ENCODE measurements at places on chromosomes 3 and 15.

- H3K27me3 ChIP-seq, result no peaks in the 10 kb centered on the region
- no peaks in the 10 kb centered on the region for H3K4me1 ChIP-seq
- no peak overlapping the region for H3K4me3 ChIP-seq
- H3K36me3 ChIP-seq, result no peaks in the 10 kb centered on the region
- DNase-seq, result no peak
- no peak overlapping the region for H3K27ac ChIP-seq
Observed at GRCh38 chr3:159645874-159646273, 342.8 kb upstream of the IL12A start.

GRCh38 chr3:143594206-143594605 lies 254.1 kb downstream of the SLC9A9 start:
- no peaks in the 10 kb centered on the region for H3K36me3 ChIP-seq
- H3K4me1 ChIP-seq, result peaks cover 4% of the 10 kb centered on the region
- no peak for DNase-seq
- H3K27me3 ChIP-seq, result no peaks in the 10 kb centered on the region

- no peaks in the 10 kb centered on the region for H3K27me3 ChIP-seq
- H3K4me1 ChIP-seq, result no peaks in the 10 kb centered on the region
- DNase-seq, result no peak
Observed at GRCh38 chr3:101381809-101382208, 61.4 kb upstream of the IMPG2 start.

DNA sequence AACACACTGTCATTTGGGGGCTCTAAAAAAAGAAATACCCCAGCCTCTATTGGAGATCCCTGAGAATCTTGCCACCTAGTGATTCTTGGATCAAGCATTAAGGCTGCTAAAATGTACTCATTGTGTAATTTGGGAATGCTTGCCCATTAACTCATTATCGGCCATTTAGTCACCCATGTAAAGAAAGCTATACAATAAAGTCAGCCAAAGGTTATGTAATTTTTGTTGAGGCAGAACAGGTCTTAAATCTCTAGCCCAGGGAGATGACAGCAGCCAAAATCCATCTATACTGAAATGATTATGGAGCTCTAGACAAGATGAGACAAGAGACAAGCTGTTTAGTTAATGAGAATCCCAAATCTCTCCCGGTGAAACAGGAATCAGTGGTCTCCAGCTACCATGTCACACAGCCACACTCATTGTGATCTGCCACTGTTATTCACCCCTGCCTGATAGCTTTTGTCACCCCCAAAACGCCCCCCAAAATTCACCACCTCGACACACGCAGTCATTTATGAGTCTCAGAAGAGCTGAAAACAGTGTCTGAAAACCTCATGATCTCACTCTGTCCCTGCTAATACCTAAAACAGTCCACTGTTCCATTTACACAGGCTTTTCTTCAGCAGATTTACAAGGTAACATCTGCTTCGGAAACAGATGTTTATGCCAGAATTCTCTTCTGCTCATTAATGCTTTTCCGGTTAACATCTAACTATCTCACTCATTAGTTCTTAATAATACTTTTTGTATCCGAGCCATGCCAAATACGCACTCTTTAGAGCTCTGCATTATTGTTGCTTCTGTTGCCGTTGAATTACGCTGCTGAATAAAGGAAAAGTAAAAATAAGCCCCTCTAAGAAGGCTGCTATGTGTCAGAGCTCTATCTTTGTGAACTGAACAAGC lies 138.5 kb downstream of the RORA start:
- H3K27me3 ChIP-seq, result no peaks in the 10 kb centered on the region
- no peaks in the 10 kb centered on the region for H3K36me3 ChIP-seq
- no peaks in the 10 kb centered on the region for H3K4me1 ChIP-seq
- no peak overlapping the region for H3K27ac ChIP-seq
- H3K4me3 ChIP-seq, result no peak overlapping the region

- DNase-seq, result no peak
- H3K4me1 ChIP-seq, result peaks cover 11% of the 10 kb centered on the region
- H3K27me3 ChIP-seq, result no peaks in the 10 kb centered on the region
- H3K36me3 ChIP-seq, result peaks cover 7% of the 10 kb centered on the region
Observed at GRCh38 chr15:55319537-55320237, 665 bp downstream of the PIGB start.

GRCh38 chr3:196688349-196688748 lies 23.7 kb downstream of the CEP19 start:
- H3K27me3 ChIP-seq, result no peaks in the 10 kb centered on the region
- DNase-seq, result no peak
- no peak overlapping the region for H3K4me3 ChIP-seq
- H3K4me1 ChIP-seq, result peaks cover 9% of the 10 kb centered on the region

DNA sequence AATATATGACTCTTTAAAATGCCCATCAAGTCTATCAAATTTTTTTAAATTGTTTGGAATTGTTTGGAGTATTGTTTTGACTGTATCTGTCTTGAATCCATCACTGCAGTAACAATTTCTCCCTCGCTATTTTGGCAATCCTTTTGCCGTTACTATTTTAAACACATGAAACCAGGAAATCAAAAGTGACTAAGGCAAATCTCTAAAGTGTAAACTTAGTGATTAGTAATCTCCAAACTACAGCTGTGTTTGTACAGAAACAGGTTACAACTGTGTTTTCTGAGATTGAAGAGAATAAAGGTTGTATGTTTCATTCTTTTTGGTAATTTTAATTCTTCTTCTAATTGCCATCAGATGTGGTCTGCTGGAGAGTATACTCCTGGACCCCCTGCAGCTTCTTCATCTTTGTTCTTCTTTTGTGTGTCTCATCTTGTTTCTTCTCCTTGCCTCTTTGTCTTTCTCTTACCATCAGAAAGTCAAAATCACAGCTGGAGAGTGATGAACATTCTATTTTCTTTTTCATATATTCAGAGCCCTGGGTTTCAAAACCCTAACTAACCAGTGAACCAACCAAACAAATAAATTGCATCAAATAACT lies 465.4 kb downstream of the RBMS3 start:
- no peak for DNase-seq
- no peaks in the 10 kb centered on the region for H3K27me3 ChIP-seq
- peaks cover 6% of the 10 kb centered on the region for H3K4me1 ChIP-seq
- H3K36me3 ChIP-seq, result no peaks in the 10 kb centered on the region

DNA sequence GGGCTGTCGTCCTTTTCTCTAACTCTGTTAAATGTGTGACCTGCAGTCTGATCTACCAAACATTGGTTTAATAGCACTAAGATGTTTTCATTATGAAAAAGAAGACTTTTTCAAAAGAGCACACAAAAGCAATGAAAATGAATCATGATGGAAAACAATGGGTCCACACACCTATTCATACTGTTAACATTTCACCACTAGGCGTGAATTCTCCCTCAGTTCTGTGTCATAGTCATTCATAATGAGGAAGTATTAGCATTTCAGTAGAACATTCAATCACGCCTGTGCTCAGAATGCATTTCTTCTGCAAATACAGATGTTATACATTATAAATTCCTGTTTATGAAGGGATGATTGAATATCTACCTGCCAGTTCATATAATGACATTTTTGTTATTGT lies 35.9 kb downstream of the EIF4E3 start:
- H3K36me3 ChIP-seq, result no peaks in the 10 kb centered on the region
- H3K4me3 ChIP-seq, result no peak overlapping the region
- H3K4me1 ChIP-seq, result peaks cover 63% of the 10 kb centered on the region
- no peaks in the 10 kb centered on the region for H3K27me3 ChIP-seq
- H3K27ac ChIP-seq, result peak overlapping the region; percentile 96

DNA sequence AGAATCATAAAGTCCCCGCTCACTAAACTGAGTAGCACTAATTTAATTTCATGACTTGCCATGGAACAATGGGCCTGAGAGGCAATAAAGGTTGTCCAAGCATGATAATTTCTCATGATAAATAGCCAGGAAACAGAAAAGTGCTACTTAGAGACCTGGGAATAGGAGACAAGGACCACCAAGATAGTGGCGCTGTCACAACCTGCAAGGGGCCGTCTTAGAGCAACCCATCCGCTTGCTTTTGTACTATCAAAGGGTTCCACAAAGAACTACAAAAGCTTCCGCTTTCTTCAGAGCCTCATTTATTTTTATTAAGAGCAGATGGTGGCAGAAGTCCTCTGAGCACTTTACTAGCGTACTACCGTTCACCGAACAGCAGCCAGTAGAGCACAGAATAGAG lies 421.7 kb upstream of the GRM7 start:
- DNase-seq, result no peak
- H3K4me3 ChIP-seq, result no peak overlapping the region
- H3K4me1 ChIP-seq, result no peaks in the 10 kb centered on the region
- no peaks in the 10 kb centered on the region for H3K36me3 ChIP-seq

GRCh38 chr15:81776976-81777375 lies 268.8 kb downstream of the MEX3B start:
- H3K27me3 ChIP-seq, result peaks cover 2% of the 10 kb centered on the region
- H3K4me1 ChIP-seq, result no peaks in the 10 kb centered on the region
- no peak overlapping the region for H3K27ac ChIP-seq
- H3K4me3 ChIP-seq, result no peak overlapping the region
- no peaks in the 10 kb centered on the region for H3K36me3 ChIP-seq
- no peak for DNase-seq

GRCh38 chr3:16319307-16319706 lies 54.3 kb downstream of the OXNAD1 start:
- H3K4me1 ChIP-seq, result no peaks in the 10 kb centered on the region
- no peak overlapping the region for H3K27ac ChIP-seq
- H3K36me3 ChIP-seq, result peaks cover 17% of the 10 kb centered on the region
- no peak overlapping the region for H3K4me3 ChIP-seq

- H3K4me3 ChIP-seq, result no peak overlapping the region
- no peak for DNase-seq
- peaks cover 22% of the 10 kb centered on the region for H3K36me3 ChIP-seq
- no peaks in the 10 kb centered on the region for H3K4me1 ChIP-seq
- H3K27ac ChIP-seq, result no peak overlapping the region
- H3K27me3 ChIP-seq, result no peaks in the 10 kb centered on the region
Observed at GRCh38 chr3:62277450-62277849, 95.9 kb downstream of the FEZF2 start.

DNA sequence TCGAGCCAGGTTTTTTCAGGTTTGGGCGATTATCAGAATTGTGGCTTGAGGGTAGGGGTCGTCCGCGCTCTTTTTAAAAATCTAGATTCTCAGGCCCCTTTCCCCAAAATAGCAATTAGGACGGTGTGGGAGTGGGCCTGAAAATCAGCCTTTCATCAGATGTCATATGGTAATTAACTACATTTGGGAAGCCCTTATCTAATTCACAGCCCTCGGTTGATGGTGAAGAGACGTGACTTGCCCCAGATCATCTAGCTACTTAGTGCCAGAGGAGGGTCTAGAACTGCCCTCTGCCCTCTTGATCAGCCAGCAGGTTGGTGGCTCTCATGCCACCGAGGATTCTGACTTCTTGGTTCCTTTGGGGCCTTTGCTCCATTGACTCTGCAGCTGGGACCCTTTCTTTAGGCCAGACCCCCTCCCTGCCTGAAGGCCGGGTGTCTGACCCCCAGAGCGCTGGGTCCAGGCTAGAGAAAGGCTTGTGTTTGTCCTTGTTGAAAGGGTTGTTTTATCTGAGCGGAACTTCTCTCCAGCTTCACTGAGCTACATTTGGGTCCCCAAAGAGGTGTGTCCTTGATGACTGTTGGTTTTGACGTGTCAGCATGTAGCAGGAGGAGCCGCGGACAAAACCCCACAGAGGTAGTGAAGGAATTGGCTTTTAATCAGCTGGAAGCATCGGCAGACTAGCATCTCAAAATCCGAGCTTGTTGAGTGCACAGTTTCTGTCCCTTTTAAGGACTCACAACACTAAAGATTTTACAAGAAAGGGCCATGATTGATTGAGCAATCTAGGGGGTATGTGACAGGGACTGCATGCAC lies 857 bp downstream of the AEN start:
- peak overlapping the region; percentile 90 for H3K27ac ChIP-seq
- H3K4me1 ChIP-seq, result peaks cover 27% of the 10 kb centered on the region
- H3K27me3 ChIP-seq, result no peaks in the 10 kb centered on the region
- H3K36me3 ChIP-seq, result peaks cover 36% of the 10 kb centered on the region

- H3K27me3 ChIP-seq, result no peaks in the 10 kb centered on the region
- no peak overlapping the region for H3K4me3 ChIP-seq
- peaks cover 56% of the 10 kb centered on the region for H3K4me1 ChIP-seq
- peak overlapping the region; percentile 98 for H3K27ac ChIP-seq
- H3K36me3 ChIP-seq, result peaks cover 93% of the 10 kb centered on the region
Observed at GRCh38 chr15:90205886-90206285, 4.8 kb downstream of the SEMA4B start.

GRCh38 chr3:46096781-46097180 lies 69.5 kb upstream of the XCR1 start:
- no peak for DNase-seq
- no peak overlapping the region for H3K27ac ChIP-seq
- H3K27me3 ChIP-seq, result no peaks in the 10 kb centered on the region
- H3K4me1 ChIP-seq, result no peaks in the 10 kb centered on the region
- no peaks in the 10 kb centered on the region for H3K36me3 ChIP-seq
- no peak overlapping the region for H3K4me3 ChIP-seq

DNA sequence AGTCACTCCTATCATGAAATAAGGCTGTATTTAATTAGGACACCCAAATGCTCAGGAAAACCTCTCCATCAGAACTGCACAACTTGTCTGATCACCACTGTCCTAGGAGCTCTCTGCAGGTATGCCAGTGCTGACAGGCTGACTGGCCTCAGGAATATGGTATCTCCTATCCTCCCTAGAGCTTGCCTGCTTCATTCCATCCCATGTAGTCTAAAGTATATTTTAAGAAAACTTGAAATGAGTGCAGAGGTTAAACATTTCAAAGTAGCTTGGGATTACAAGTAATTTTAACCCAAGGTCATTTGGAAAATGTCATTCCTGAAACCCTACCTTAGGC lies 23.7 kb downstream of the FILIP1L start:
- H3K36me3 ChIP-seq, result no peaks in the 10 kb centered on the region
- no peak overlapping the region for H3K27ac ChIP-seq
- H3K27me3 ChIP-seq, result no peaks in the 10 kb centered on the region
- H3K4me3 ChIP-seq, result no peak overlapping the region
- no peaks in the 10 kb centered on the region for H3K4me1 ChIP-seq

DNA sequence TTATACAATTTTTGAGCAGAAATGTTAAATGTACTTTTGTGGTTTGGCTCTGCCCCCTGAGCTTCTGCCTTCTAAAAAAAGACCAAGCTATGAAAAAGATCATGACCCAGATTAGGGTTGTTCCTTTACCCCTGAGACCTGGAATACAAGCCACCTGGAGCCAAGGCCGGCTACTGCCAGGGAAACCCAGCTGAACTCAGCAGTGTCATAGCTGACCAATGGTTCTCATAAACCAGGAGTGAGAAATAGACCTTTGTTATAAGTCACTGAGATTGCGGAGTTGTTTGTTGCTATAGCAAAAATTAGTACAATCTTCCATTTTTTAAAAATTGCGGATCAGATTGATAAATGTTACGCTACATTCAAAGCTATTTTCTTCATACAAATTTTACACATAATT lies 1261.7 kb downstream of the ROBO1 start:
- no peaks in the 10 kb centered on the region for H3K27me3 ChIP-seq
- H3K4me1 ChIP-seq, result peaks cover 15% of the 10 kb centered on the region
- no peak overlapping the region for H3K4me3 ChIP-seq
- H3K27ac ChIP-seq, result peak overlapping the region; percentile 44

GRCh38 chr15:57184502-57184901 lies 191.8 kb upstream of the CGNL1 start:
- H3K4me3 ChIP-seq, result no peak overlapping the region
- H3K36me3 ChIP-seq, result peaks cover 9% of the 10 kb centered on the region
- no peaks in the 10 kb centered on the region for H3K4me1 ChIP-seq
- no peak for DNase-seq
- H3K27me3 ChIP-seq, result no peaks in the 10 kb centered on the region

- no peaks in the 10 kb centered on the region for H3K4me1 ChIP-seq
- H3K27me3 ChIP-seq, result no peaks in the 10 kb centered on the region
- DNase-seq, result no peak
- H3K4me3 ChIP-seq, result no peak overlapping the region
Observed at GRCh38 chr3:158925021-158925420, 123.2 kb downstream of the MFSD1 start.

GRCh38 chr3:193553586-193553985 lies 1.1 kb downstream of the ATP13A4 start:
- H3K36me3 ChIP-seq, result no peaks in the 10 kb centered on the region
- H3K4me1 ChIP-seq, result no peaks in the 10 kb centered on the region
- DNase-seq, result no peak
- no peak overlapping the region for H3K27ac ChIP-seq
